Stimulated activated CD4-positive, alpha-beta T cell treated with anti-CD3 and anti-CD28 coated beads, Interleukin-2, amount 100 ng/mL, for 24 hours (primary cell): ENCODE measurements at places on chromosomes 16 and 17.
A peak's percentile ranks its signal among the peaks of the same experiment; 100 is the strongest.

GRCh38 chr17:40561871-40562611 is 3.2 kb downstream of the CCR7 start:
- DNase-seq = peak; percentile 59

- no peak for DNase-seq
Measured at GRCh38 chr16:69190046-69190588, 3.2 kb downstream of the SNTB2 start.

- no peak for DNase-seq
Measured at GRCh38 chr16:25626172-25626571, 65.6 kb upstream of the HS3ST4 start.

GRCh38 chr17:45190503-45191255 is 29.0 kb downstream of the HEXIM2 start:
- no peak for DNase-seq
